Esophagus squamous epithelium (tissue), 5 donors: ENCODE measurements at places on chromosomes 5 and 9.
A peak's percentile ranks its signal among the peaks of the same experiment; 100 is the strongest.

DNA sequence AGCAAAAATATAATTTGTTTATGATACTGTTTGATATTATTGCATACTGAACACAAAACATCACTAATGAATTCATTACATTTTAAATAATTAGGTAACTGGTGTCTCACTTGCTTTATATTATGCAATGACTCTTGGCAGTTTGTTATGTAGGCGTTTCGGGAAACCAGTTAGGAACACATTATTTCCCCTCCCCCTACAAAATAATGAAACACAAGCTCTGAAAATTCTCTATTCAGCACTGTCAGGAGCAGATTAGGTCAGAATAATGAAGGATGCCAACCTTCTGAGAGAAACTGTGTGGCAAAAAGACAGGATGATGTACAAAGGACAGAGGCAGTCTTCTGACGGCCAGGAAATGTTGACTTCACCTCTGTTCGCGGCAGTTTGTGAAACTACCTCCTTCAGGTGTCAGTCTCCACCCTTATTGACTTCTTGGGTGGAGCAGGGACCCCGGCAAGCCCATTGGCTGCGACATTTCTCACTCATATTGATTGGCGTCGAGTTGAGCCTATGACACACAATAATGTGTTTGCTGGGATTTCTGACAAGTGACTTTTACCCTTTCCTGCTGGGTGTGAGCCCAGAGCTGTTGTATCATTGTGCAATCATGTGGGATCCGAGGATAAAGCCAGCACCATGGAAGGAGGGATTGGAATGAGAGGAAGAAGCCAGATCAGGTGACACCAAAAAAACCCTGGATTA lies 33.9 kb downstream of the SH3PXD2B start:
- no peak for DNase-seq
- peak overlapping the region; percentile 28 for H3K4me3 ChIP-seq
- peak overlapping the region; percentile 96 for H3K27ac ChIP-seq
- H3K27me3 ChIP-seq = no peaks in the 10 kb centered on the region

- DNase-seq = no peak
- no peaks in the 10 kb centered on the region for H3K36me3 ChIP-seq
Measured at GRCh38 chr5:140827704-140828361, at the start of gene PCDHA6. Gene PCDHA6 (plus strand): TSS chr5:140827960. CDS start chr5:140828092, 132 bp downstream.

- no peak overlapping the region for H3K4me3 ChIP-seq
- H3K4me1 ChIP-seq = no peaks in the 10 kb centered on the region
- no peaks in the 10 kb centered on the region for H3K36me3 ChIP-seq
- no peak overlapping the region for H3K27ac ChIP-seq
Measured at GRCh38 chr9:84807870-84808390, 138.4 kb downstream of the NTRK2 start.

GRCh38 chr5:61732369-61732768 lies 400.3 kb downstream of the ZSWIM6 start:
- no peak overlapping the region for H3K27ac ChIP-seq
- DNase-seq = no peak
- H3K4me3 ChIP-seq = no peak overlapping the region
- H3K36me3 ChIP-seq = no peaks in the 10 kb centered on the region
- H3K4me1 ChIP-seq = no peaks in the 10 kb centered on the region
- no peaks in the 10 kb centered on the region for H3K27me3 ChIP-seq

GRCh38 chr5:101590384-101590783 lies 687.3 kb upstream of the ST8SIA4 start:
- no peaks in the 10 kb centered on the region for H3K36me3 ChIP-seq
- H3K4me3 ChIP-seq = no peak overlapping the region
- no peaks in the 10 kb centered on the region for H3K27me3 ChIP-seq

GRCh38 chr9:37035648-37036370 lies 1.7 kb upstream of the PAX5 start:
- DNase-seq = no peak
- peaks cover 57% of the 10 kb centered on the region for H3K27me3 ChIP-seq
- H3K4me3 ChIP-seq = peak overlapping the region; percentile 49
- no peak overlapping the region for H3K27ac ChIP-seq
- no peaks in the 10 kb centered on the region for H3K36me3 ChIP-seq

- H3K4me3 ChIP-seq = no peak overlapping the region
- H3K27me3 ChIP-seq = peaks cover 6% of the 10 kb centered on the region
- DNase-seq = no peak
- no peaks in the 10 kb centered on the region for H3K4me1 ChIP-seq
- no peaks in the 10 kb centered on the region for H3K36me3 ChIP-seq
Measured at GRCh38 chr5:180399401-180400215, 46.5 kb upstream of the GFPT2 start.

- no peak overlapping the region for H3K4me3 ChIP-seq
- H3K27me3 ChIP-seq = no peaks in the 10 kb centered on the region
- no peaks in the 10 kb centered on the region for H3K4me1 ChIP-seq
- H3K27ac ChIP-seq = no peak overlapping the region
- no peaks in the 10 kb centered on the region for H3K36me3 ChIP-seq
Measured at GRCh38 chr9:5910413-5911057, 19.8 kb downstream of the MLANA start.

GRCh38 chr5:113548396-113548795 lies 34.9 kb downstream of the YTHDC2 start:
- no peak overlapping the region for H3K4me3 ChIP-seq
- H3K36me3 ChIP-seq = peaks cover 63% of the 10 kb centered on the region
- DNase-seq = no peak
- peaks cover 3% of the 10 kb centered on the region for H3K4me1 ChIP-seq
- no peak overlapping the region for H3K27ac ChIP-seq

DNA sequence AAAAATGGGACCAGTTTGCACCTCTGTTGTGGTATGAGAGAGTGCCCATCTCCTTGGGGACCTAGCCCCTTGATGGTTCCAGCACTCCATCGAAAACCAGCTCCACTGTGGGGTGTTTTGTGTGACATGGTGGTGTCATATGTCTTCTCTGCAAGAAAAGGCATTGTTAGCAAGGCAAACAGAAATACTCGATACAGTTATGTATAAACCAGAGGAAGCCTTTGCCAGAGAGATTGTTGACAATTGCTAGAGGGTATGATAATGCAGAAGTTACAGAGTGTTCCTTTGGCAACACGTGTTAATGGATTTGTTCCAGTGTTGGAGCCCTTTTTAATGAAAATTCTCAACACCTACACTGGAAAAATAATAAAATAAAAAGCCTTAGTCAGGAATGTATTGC lies 270.4 kb upstream of the DMRT1 start:
- H3K4me1 ChIP-seq = peaks cover 48% of the 10 kb centered on the region
- H3K27me3 ChIP-seq = no peaks in the 10 kb centered on the region
- no peak for DNase-seq
- no peaks in the 10 kb centered on the region for H3K36me3 ChIP-seq
- H3K4me3 ChIP-seq = no peak overlapping the region

DNA sequence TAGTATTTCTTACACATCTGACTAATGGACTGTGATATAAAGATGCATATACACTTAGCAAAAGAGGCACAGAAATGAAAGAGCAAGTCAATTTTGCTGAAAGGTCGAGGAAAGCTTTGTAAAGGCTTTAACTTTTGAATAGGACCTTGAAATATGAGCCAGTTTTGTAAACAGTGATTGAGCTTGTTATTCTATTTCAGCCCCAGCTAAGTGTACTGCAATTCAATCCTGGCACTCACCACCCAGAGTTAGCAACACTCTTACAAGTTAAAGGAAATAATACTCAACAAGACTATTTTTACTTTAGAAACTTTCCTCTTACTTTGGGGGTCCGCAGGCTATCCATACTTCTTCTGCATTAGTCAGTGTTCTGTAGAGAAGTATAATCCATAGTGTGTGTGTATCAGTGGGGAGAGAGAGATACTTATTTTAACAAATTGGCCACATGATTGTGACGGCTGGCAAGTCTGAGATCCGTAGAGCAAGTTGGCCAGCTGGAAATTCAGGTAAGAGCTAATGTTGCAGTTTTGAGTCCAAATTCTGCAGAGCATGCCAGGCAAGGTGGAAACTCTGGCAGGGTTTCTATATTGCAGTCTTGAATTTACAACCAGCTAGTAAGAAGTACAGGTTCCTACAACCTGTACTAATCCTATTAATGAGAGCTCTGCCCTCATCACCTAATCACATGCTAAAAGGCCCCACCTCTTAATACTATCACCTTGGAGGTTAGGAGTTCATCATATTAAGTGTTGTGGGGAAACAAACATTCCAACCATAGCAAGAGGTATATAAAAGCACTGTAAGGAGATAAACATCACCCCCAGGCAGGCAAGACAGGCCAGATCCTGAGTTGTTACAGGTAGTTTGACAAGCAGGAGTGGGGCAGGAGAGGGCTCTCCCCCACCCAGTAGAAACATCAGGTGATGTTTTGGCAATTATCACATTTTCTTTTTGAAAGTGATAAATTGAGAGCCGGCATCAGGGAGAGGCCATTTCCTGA lies 33.6 kb downstream of the IL7R start:
- no peak overlapping the region for H3K27ac ChIP-seq
- H3K27me3 ChIP-seq = no peaks in the 10 kb centered on the region
- H3K36me3 ChIP-seq = no peaks in the 10 kb centered on the region
- no peak overlapping the region for H3K4me3 ChIP-seq
- no peaks in the 10 kb centered on the region for H3K4me1 ChIP-seq
- DNase-seq = no peak

- H3K4me1 ChIP-seq = no peaks in the 10 kb centered on the region
- no peaks in the 10 kb centered on the region for H3K36me3 ChIP-seq
- no peaks in the 10 kb centered on the region for H3K27me3 ChIP-seq
- DNase-seq = no peak
- no peak overlapping the region for H3K4me3 ChIP-seq
Measured at GRCh38 chr9:18451406-18451805, 22.5 kb upstream of the ADAMTSL1 start.

DNA sequence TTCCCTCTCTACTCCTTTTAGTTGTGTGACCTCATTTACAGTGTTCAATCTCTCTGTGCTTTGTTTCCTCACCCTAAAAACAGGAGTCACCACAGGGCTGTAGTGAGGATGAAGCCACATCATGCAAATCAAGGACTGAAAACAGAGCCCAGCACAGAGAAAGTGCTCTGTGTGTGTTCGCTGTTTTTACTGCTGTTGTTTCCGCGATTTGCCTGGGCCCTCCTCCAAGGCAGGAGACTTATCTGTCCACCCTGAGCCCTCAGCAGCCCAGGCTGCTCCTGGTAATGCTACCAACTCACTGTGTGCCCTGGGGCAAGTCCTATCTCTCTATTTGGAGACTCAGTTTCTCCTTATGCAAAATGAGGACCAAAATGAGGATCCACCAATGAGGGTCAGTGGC lies 87.2 kb upstream of the NEURL1B start:
- no peaks in the 10 kb centered on the region for H3K36me3 ChIP-seq
- no peaks in the 10 kb centered on the region for H3K27me3 ChIP-seq
- H3K4me3 ChIP-seq = no peak overlapping the region
- H3K4me1 ChIP-seq = peaks cover 14% of the 10 kb centered on the region

DNA sequence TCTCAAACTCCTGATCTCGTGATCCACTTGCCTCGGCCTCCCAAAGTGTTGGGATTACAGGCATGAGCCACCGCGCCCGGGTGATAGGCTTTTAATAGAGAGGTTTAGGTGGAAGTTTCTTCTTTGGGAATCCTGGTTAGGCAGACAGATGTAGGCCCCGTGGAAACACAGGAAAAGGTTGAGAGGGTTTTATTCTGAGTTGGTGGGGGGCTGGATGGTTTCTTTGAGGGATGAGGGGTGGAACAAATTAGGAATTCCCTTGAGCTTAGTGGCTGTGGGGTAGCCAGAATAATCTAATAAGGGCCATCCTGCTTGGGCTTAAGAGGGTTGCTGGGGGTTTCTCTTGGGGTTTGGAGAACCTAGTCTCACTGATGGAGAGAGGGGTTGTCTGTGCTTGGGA lies 30.4 kb downstream of the C9orf50 start:
- no peak for DNase-seq
- no peak overlapping the region for H3K4me3 ChIP-seq
- H3K36me3 ChIP-seq = no peaks in the 10 kb centered on the region
- no peaks in the 10 kb centered on the region for H3K27me3 ChIP-seq
- H3K27ac ChIP-seq = no peak overlapping the region

DNA sequence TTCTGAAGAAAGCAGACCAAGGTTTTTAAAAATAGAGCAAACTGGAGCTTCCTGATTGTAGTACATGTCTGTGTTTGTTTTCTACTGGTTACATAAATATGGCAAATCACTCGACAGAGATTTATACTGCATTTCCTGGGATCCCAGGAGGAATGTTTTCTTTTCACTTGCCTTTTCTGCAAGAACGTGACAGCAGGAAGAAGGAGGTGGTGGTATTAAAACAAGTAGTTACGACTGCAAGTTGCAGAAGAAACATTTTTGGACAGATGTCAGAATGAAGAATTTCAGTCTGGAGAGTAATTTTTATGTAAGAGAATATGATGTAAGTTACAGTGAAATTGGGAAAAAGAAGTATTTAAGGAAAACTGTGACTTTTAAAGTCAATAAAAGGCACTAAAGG lies 253.7 kb upstream of the NFIL3 start:
- H3K4me3 ChIP-seq = no peak overlapping the region
- no peak for DNase-seq
- H3K36me3 ChIP-seq = no peaks in the 10 kb centered on the region
- H3K4me1 ChIP-seq = no peaks in the 10 kb centered on the region

- no peak overlapping the region for H3K27ac ChIP-seq
- no peaks in the 10 kb centered on the region for H3K36me3 ChIP-seq
- DNase-seq = no peak
- H3K4me3 ChIP-seq = no peak overlapping the region
Measured at GRCh38 chr5:63164838-63165535, 586.4 kb downstream of the LRRC70 start.

DNA sequence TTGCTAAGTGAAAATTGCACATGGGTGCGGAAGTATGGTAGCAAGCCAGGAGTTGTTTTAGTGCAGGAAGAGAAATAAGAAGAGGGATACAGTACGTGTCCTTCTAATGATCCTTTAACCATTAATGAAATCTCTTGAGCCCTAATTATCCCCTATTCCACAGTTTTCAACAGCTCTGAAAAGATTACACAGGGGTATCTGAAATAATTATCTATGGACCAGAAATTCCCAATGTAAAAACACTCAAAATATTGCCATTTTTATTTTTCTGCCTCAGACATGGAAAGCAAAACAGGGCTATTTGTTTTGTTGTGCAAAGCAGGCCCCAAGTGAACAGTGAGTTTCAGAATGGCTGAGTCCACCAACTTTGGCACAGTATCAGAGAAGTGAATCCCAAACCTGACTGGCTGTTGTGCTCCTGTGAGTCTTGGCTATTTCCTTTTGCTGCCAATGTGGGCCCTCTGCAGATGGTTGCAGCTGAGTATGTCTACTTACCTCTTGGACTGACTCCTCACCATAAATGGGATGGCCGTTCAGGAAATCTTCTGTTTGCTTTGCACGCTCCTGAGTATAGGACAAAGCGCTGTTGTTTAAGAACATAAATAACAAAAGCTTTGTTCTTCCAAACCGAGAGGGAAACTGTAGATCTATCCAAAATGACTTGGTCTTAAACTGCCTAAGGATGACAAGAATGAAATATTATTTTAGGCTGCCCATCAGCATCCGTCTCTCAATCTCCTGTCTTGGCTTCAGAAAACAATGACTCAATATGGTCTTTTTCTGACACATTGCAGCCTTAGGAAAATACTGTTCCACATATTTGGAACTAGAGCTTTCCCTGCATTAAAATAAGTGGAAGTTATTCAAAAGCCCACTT lies 204.1 kb downstream of the DEPDC1B start:
- DNase-seq = no peak
- no peaks in the 10 kb centered on the region for H3K27me3 ChIP-seq
- no peaks in the 10 kb centered on the region for H3K36me3 ChIP-seq

- no peak overlapping the region for H3K27ac ChIP-seq
- H3K4me1 ChIP-seq = no peaks in the 10 kb centered on the region
- no peaks in the 10 kb centered on the region for H3K36me3 ChIP-seq
- H3K4me3 ChIP-seq = no peak overlapping the region
Measured at GRCh38 chr5:59485107-59485506, 408.4 kb downstream of the PDE4D start.

GRCh38 chr5:135089912-135090311 lies 55.9 kb upstream of the PITX1 start:
- no peak for DNase-seq
- H3K4me1 ChIP-seq = peaks cover 25% of the 10 kb centered on the region
- H3K27me3 ChIP-seq = no peaks in the 10 kb centered on the region
- H3K27ac ChIP-seq = no peak overlapping the region

- H3K27ac ChIP-seq = no peak overlapping the region
- no peaks in the 10 kb centered on the region for H3K4me1 ChIP-seq
- no peak for DNase-seq
Measured at GRCh38 chr9:20380546-20380945, 241.8 kb downstream of the MLLT3 start.
